ENCODE measurements at places on chromosomes 6 and 20.

- no peak for DNase-seq
These were observed 41.7 kb upstream of the FAM135A start for GRCh38 chr6:70371454-70372105.

GRCh38 chr6:112128208-112128607, 40.8 kb downstream of the FAM229B start:
- DNase-seq: no peak

- DNase-seq: no peak
These were observed 115.4 kb downstream of the ISM1 start for GRCh38 chr20:13336308-13337089.

- no peak for DNase-seq
These were observed 76.5 kb downstream of the ZNF217 start for GRCh38 chr20:53517146-53517545.

DNA sequence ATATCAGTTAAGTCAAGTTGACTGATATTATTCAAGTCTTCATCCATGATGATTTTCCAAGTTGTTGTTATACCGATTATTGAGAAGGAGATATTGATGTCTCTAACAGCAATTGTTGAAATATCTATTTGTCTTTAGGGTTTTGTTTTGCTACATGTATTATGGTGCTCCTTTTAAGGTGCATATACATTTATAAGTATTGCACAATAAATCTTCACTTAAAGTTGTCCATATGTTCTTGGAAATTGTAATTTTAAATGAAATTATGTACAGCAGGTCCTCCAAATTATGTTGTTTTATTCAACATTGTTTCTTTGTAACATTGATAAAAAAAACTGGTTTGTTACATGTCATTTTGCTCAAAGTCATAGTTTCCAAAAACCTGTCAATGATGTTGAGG, 650.7 kb upstream of the CITED2 start:
- no peak for DNase-seq
